Stimulated activated naive CD4-positive, alpha-beta T cell treated with Interleukin-2 at 50 U/mL for 16 hours (primary cell): ENCODE measurements at places on chromosomes 7 and 10.

DNA sequence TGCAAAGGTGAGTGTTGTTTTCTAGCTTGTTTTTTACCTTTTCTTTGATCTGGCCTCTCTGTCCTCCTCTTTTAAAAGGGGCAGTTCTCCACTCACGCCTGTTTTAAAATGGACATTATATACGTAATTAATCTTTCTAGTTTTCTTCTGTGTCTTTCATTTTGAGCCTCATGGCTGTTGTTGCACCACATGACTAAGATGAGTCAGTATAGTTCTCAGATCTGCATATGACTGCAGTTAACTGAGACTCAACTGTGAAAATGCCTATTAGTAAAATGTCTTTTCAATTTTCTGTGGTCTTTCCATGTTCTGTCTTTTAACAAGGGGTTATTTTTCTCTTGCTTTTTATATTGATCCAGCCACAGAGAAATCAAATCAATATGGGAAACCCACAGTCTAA is 296.1 kb downstream of the CDK14 start:
- DNase-seq, result no peak

GRCh38 chr10:103171278-103171677 is 21.8 kb downstream of the NT5C2 start:
- DNase-seq, result no peak

GRCh38 chr7:106372595-106373318 is 88.0 kb upstream of the NAMPT start:
- no peak for DNase-seq

- no peak for DNase-seq
Observed at GRCh38 chr10:86246279-86246940, 120.2 kb downstream of the GRID1 start.

DNA sequence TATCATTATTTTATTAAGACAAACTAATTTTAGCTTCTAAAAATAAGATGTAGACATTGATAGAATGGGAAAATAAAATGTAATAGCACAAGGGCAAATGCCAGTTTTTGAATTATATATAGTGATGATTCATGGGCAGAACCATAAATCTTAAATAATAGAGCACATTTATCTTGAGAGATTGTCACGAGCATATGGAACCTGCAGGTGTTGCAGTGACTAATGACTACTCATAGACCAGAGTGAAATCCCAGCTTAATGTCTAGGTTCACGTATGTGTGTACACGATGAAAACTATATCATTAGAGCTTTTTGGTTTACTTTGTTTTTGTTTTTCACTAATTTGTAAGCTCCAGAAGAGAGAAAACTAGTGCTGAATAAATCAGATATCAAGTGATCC is 150.2 kb upstream of the CACNA2D1 start:
- no peak for DNase-seq

DNA sequence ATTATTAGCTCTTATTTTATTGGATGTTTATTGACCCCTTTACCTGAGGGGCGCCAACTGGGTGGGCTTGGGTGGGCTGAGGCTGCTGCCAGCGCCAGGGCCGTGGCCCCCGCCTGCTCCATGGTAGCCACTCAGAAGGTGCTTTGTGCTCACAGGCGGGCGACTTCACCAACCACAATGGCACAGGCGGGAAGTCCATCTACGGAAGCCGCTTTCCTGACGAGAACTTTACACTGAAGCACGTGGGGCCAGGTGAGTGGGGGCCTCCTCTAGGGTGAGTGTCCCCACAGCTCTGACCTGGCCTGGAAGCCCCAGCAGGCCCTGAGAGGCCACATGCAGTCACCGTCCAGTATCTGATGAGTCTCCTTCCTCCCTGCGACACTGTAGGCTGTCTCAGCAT is 4.1 kb downstream of the PPIF start:
- DNase-seq, result no peak

DNA sequence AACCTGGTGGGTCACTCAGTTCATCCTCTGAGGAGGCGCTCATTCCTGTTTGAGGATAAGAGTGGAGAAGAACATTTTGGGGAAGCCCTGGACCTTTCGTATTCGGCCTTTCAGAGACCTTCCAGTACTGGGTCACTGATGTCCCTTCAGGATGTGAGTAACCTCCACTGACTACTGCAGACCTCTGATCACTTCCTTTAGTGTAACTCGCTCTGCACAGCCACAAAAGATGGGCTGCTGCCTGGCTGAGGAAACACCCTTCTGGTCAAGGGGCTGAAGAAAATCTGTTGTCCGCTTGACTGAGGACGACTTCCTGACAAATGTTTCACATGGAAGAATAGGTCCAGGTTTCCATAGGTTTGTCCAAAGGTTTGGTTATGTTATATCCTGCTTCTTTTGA is 15.9 kb upstream of the TBXAS1 start:
- DNase-seq, result no peak

GRCh38 chr10:109892117-109892516 is 31.2 kb downstream of the XPNPEP1 start:
- no peak for DNase-seq

- DNase-seq, result no peak
Observed at GRCh38 chr10:101080933-101081931, 19.4 kb downstream of the KAZALD1 start.

DNA sequence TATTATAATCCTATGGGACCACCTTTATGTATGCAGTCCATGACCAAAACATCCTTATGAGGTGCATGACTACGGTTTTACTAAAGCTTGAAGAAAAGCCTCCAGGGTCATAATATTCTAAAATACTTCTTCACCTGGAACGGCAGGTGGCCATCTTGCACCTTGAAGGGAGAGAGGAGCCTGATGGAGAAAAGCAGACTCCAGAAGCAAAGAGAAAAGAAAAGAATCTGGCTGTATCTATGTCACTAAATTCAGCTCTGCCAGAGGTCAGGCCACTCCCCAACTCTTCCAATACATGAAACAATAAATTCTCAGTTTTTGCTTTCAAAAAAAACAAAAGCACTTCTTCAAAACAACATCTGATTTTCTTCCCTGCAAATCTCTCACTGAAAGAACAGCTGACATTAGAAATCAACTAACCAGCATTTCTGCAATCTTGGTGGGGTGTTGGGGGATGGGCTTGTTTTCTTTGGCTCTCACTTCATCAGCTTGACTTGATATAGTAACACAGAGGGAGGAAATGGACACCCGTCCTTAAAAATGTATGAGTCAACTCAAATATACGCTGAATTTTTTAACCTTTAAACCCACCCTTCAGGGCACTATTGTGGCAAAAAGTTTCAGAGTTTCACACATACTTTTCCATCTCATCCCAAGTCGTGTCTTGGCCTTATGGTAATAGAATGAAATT is 21.7 kb downstream of the HIBADH start:
- DNase-seq, result no peak

DNA sequence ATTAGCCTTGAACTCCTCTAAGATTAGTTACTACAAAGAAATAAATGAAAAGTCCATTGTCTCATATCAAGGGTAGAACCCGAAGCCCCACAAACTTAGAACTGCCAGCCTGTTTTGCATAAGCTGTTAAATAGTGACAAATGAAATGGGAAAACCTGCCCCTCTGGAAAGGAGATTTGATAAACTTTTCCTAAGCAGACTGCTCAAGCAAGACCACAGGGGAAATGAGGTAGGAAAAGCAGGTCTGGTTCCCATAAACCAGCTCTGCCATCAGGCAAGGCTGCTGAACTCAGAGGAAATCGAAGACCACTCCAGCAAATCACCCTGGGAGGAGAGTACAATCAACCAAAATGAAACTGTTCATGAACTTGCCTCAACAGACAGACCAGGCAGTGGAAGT is 181.5 kb upstream of the AOAH start:
- no peak for DNase-seq

GRCh38 chr7:142762104-142762503 is 8.7 kb upstream of the PRSS2 start:
- no peak for DNase-seq

- DNase-seq, result no peak
Observed at GRCh38 chr7:138455609-138456008, 4.5 kb upstream of the TRIM24 start.

DNA sequence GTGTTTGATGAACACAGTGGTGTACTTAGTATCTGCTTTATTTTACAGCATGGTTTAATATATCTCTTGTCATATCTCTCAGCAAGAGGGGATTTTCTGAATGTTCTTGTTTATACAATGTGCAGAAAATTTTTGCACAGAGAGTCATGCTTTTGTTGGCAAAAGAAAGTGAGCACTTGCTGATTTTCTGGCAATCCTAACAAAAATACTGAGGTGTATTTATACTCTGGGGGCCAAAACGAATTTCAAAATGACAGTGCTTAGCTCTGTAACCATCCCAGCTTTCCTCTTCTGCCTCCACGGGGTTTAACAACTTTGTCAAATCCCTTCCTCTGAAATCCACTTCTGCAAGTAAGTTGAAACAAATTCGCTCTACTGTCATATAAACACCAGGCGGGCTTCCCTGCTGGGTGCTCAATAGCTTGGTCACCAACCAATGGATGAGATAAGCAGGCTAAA is 169.2 kb downstream of the NOC3L start:
- no peak for DNase-seq

DNA sequence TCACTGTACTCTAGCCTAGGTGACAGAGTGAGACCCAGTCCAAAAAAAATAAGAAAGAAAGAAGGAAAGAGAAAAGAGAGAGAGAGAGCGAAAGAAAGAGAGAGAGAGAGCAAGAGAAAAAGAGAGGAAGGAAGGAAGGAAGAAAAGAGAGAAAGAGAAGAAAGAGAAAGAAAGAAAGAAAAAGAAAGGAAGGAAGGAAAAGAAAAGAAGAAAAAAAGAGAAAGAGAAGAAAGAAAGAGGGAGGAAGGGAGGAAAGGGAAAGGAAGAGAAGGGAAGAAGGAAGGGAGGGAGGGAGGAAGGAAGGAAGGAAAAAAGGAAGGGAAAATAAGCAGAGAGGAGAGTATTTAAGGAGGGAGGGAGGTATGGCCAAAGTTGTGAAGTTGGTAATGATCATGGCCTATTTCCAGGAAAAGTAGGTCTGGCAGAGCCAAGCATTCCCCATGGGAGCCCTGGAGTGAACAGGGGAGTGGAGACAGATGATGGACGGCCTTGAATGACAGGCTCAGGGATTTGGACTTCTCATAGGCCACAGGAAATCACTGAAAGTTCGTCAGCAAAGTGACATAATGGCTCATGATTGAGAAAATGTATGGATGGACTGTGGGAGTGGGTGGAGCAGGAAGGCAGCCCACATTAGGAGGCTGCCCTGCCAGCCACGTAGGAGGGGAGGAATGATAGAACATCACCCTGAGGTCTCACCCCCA is 44.8 kb upstream of the CUX1 start:
- no peak for DNase-seq

- DNase-seq, result no peak
Observed at GRCh38 chr7:39683216-39683845, 60.0 kb downstream of the RALA start.

DNA sequence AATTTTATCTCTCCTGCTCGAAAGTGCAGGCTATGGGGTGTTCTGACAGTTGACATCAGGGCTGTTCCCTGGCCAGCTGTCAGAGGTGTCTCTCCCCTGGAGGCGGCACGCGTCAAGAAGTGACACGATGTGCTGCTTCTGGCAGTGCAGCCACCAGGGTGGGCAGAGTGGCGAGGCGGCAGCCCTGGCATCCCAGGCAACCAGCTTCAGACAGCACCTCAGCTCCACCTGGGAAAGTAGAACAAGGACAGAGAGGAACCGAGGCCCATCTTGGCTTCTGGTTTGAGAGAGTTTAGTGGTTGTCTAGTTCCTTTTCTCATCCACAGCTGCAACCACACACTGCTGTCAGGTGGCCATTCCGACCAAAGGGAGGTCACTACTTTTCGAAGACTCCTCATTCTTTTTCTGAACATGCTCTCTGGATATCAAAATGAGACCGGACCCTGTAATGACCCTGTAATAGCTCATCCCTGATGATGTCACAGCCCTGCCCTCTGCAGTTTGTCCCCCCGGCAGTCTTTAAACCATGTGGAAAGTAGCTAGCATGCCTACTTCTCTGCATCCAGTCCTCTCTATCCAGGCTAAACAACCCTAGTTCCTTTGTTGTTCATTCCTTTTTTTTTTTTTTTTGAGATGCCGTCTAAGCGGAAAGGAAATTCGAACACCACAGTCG is 381.0 kb upstream of the NRP1 start:
- DNase-seq, result no peak

GRCh38 chr10:4822208-4822607 is 3.8 kb upstream of the AKR1E2 start:
- DNase-seq, result no peak

GRCh38 chr7:91367812-91368578 is 103.8 kb downstream of the FZD1 start:
- DNase-seq, result no peak

DNA sequence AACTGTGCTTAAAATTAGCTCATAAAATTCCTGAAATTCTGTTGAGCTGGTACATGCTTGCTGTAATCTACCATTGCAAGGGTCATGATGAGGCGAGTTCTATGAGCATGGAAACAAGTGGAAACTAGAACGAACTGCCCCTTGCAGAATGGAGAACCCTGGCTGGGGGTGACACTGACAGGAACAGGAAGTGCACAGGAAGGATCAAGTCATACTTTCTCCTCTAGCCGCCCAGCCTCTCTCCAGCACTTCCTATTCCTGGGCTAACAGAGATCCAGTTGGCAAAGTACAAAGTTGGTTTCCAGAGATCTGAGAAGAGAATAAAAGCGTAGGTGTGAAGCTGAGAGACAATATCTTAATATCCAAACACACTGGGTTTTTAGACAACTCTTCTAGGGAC is 414.2 kb upstream of the PODXL start:
- DNase-seq, result no peak

DNA sequence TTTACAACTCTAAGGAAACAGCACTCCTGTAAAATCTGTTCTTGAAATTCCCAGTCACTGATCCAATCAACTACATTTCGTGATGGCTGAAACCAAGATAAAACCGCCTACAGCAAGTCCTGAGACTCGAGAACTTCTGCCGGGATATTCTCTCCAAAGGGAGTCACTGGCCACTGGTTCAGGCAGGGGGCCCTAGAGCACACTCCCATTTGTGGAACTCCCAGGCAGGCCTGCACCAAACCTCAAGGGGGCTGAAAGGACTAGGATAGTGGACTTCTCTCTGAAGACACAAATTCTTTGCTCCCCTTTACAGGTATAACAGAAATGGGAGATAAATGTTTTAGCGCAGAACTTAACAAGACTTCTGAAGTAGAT is 16.3 kb downstream of the CYTH3 start:
- no peak for DNase-seq

DNA sequence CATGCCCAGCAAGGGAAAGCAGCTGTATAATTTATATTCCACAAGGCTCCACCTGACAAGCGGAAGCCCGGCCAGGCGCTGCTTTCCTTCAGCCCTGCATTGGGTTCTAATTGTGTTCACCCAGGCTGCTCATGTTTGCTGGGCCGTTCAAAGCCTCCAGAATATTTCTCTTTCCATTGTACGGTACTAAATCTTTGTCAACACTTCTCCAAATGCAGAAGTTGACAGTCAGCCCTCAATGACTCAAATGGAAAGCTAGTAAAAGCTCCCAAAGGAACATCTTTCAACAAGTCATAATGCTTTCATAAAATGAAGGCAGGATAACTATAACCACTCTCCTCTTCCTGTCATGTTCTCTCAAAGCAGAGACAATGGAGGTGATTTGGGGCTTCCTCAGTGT is 17.8 kb upstream of the CPXM2 start:
- DNase-seq, result no peak

DNA sequence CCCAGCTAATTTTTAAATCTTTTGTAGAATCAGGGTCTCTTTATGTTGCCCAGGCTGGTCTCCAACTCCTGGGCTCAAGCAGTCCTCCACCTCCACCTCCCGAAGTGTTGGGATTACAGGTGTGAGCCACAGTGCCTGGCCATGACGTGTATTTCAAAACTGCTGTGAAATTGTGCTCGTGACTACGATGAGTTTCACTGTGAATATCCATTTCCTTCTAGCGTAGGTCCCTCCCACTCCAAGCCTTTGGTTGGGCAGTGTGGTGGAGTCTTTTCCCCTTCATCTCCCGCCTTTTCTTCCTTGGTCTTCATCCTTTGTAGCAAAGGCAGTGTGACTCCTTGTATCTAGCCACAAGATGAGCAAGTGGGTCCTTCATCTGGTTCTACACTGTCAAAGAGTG is 56.2 kb downstream of the CUL1 start:
- DNase-seq, result no peak
